ENCODE measurements at places on chromosomes 1 and 21.

- no peak for DNase-seq
These were observed 8.1 kb upstream of the TADA1 start for GRCh38 chr1:166884040-166884642.

DNA sequence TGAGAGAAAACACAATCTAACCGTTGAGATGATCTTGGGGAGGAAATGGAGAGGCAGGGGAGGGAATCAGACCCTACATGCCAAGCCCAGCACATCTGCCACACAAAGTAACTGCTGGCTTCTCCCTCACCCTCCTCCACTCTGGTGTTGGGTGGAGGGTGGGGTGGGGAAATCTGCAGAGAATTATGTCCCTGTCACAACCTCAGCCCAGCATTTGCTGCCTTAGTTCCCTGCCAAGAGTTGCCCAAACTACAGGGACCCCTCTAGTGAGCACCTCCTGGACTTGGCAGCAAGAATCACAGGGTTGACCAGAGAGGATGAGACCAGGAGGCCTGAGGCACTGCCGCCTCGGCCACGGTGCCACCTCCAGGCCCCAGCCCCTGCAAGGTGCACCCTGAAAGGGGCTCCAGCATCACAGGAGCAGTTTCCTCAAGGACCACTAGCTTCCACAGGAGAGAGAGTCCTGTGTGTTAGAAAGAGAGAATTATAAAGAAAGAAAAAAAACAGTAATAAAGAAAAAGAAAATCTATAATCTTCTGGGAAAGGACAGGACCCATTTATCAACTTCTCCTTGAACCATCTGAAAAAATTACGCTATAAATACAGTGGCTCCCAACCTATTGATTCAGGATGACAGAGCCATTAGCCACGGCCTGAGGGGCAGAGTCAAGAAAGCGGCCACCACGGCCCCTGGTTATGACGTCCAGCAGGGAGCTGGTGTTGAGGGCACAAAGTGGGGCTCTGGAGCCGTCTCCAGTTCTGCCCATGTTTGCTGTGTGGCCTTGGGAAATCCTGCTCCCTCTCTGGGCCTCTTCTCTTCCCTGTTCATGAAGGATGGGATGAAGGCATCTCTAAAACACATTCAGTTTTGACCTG lies 451.7 kb downstream of the MATN1 start:
- no peak for DNase-seq

DNA sequence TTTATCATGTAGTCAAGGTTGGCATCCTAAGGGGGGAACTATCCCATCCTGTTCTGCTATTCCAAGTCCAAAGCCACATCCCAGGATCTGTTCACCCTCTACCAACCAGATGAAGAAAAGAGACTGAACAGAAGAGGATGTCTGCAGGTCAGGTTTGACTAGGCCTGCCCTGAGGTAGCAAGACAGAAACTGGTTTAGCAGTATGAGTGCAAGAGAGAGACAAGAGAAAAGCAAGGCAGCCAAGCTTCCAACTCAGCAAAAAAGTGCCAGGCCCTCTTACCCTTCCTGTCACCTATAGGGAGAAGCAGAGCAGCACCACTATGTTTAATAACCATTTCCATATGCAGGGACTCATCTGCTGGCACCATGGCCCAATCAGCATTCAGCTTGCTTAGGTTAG lies 320.8 kb upstream of the DUSP10 start:
- no peak for DNase-seq

- DNase-seq: no peak
These were observed 15.2 kb upstream of the ALX3 start for GRCh38 chr1:110085671-110086070.

GRCh38 chr1:168469690-168470089 lies 74.1 kb downstream of the XCL2 start:
- peak; percentile 97 for DNase-seq

DNA sequence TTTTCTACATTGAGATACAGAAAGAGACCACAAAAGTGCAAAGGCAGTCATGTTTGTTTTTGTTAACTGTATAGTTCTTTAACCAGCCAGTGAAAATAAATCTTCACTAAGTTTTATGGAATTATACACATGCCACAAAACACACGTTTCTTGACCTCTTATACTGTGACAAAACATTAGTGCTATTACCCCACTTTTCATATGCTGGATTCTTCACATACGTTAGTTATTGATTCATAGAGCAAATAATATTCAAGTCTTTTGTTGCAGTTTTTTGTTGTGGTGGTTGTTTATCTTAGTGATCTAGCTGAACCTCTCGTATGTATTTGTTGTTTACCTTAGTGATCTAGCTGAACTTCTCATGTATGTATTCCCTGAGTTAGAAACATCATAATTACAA lies 28.0 kb downstream of the LYPLAL1 start:
- DNase-seq: no peak

- no peak for DNase-seq
These were observed 271.6 kb downstream of the TRABD2B start for GRCh38 chr1:47725511-47725991.

DNA sequence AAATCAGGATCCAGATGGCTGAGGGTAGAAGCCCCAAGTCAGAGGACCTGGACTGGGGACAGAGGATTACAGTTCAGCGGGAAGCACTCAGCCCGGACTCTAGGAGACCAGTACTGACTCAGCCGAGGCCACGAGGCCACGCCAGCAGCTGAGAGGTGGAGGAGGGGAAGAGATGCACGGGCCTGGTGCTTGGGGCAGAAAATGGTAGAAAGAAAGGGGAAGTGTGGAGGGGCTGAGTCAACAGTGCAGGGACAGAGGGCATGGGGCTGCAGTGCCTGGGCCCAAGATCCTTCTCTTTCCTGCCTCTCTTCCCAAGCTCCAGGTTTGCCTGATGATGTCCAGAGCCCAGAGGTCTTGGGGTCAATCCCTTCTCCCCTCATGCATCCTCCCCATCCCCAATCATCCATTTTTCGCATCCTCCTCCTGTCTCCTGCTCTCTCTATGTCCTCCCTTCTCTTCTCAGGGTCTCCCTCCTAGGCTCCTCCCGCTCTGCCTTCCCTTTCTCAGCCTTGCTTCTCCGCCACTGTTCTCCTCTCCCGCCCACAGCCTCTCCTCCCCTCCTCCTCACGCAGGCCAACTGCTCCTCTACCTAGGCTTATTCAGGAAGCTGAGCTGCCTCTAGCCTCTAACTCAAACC lies 7.7 kb downstream of the ARHGEF2 start:
- no peak for DNase-seq

- no peak for DNase-seq
These were observed 54.6 kb downstream of the TENT5C start for GRCh38 chr1:117660271-117660965.

GRCh38 chr1:152817309-152817708 lies 5.5 kb downstream of the LCE1B start:
- DNase-seq: no peak

DNA sequence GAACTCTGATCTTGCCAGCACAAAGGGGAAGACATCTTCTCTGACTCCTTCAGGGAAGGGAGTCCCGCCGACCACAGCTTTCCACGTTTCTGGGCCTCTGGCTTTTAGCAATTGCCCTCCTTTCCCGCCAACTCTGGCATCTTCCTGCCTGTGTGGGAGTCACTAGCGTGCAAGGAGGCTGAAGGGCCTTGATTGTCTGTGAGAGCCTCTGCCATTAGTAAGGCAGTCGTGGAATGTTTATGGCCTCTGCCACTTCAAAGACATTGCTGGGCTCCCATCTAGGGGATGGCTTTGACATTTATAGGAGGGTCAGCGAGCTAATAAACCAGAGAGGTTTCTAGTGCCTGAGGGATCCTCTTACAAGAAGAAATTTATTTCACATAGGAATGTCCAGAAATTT lies 14.3 kb upstream of the PROK1 start:
- DNase-seq: no peak

DNA sequence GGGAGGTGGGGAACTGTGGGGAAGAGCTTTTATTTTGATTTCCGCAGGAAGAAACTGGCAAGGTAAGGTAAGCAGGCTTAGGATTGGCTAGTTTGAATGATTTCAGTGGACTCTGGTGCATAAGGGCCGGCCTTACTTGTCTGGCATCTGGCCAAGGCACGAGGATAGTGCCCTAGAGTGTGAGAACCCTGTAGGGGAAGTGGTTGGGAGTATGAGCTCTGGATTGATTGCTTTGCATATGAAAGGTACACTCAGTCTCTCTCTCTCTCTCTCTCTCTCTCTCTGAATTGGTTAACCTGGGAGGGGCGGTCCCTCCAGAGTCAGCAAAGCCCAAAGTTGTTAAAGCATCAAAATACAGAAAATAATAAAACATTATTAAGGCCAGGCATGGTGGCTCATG lies 463.0 kb downstream of the SIPA1L2 start:
- no peak for DNase-seq

- DNase-seq: no peak
These were observed 42.4 kb downstream of the MEF2D start for GRCh38 chr1:156458181-156458503.

DNA sequence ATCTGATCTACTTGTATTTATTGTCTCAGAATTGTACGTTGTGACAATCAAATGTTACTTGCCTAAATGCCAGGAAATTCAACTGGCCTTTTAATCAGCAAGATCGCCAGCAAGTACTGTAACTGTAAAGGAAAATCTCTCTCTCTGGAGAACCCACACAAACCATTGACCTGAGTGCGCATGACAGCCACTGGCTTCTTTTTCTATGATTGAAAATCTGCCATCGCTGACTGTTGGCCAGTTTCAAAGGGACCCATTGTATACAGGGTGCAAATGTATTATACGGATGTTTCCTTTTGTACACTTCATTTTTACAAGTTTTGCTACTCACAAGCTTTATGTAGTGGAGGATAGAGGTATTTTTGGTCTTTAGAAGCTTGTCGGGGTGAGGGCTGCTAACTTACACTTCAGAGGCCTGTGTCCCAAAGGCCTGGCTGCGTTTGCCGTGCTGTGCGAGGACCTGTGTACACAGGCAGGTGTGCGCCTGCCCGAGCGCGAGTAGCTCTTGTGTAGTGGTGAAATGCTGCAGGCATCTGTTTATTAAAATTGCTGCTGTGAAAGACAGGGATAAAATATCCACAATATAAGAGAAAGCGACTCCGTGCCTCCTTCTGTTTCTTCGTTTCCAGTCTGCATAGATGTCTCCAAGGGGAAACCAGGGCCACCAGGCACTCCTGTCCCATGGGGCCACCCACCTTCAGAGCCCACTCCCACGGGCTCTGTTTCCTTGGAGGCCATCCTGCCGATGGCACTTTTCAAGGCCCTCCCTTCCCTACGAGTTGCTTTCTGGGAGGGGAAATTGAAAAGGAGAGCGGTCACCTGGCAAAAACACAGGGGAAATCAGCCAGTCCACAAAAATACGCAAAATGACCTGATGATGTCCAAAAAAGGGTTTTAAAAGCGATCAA lies 25.3 kb upstream of the TRAPPC10 start:
- DNase-seq: no peak

DNA sequence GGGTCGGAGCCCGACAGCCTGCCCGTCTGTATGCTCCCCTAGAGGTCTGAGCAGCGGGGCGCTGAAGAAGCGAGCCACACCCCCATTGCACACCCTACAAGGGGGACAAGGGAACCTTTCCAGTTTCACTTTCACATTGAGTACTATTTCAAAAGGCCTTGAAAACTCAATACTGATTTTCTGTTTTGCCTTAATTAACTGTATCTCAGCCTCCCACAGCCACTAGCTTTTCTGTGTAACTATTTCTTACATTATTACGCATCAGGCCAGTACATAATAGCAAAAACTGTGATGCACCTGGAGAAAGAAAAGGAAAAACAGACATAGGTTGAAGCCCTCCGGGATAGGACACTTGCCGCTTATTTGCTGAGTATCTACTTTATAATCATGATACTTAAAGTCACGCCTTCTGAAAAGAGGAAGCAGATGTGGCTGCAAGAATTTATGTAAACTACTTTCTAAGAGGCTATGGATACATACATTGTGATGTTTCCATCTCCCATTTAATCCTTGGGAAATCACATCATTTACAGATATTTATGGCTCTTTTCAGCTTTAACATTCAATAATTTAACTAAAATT lies 1719.5 kb downstream of the MRPL39 start:
- DNase-seq: no peak

DNA sequence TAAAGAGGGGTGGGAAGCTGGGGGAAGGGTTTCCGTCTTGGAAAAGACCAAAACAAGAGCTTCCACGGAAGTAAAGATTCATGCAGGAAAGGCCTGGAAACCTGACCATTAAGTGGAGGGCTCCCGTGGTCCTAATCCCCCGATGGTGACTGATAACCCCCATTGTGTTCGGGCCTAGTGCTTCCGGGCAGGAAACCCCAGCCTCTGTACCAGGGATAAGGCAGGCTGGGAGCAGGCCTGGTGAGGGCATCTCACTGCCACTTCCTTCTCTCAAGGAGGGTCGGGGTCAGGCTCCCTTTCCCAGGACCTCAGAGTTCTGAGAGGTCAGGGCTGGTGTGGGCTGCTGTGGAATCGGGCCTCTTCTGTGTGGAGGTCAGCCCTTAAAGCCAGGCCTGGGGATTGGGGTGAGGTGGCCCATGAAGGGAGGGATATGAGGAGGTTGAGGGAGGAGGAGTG lies 136.9 kb downstream of the CDC7 start:
- no peak for DNase-seq

GRCh38 chr21:16004086-16004485 lies 274.3 kb downstream of the USP25 start:
- no peak for DNase-seq

DNA sequence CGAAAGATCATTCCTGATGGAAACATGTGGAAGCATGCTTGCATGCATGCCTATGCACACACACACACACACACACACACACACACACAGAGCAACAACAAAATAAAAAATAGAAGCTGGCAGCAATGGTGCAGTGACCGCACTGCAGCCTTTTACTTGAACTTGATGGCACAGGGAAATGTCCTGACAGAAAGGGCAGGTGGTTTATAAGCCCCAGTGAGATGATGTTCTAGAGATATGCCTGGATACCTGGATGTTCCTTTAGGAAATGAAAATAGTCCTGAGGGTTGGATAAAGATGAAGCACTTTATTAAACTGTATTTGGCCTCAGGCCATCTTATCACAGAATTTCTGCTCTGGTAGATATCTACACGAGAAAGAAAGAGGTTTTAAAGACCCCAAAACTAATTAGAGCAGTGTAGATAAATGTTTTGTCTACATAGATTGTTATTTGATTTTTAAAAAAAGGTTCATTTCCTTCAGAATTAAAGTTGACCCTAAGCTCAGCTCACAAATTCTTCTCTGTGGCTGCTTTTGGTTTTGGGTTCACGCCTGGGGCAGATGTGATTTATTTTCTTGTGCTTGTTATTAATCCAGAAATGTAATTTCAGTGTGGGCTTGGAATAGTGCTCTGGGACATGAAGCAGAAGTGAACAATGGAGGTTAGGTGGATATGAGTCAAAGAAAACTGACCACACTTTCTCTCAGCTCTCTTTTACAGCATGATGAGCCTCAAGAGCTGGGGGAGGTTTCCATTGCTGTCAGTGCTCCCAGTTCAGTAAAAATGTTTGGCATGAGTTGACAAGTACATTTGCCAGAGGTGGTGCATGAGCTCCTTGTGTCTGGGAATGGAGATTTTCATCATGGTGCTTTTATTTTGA lies 22.9 kb downstream of the ADAM30 start:
- DNase-seq: no peak

GRCh38 chr21:28489162-28489561 lies 503.5 kb downstream of the LTN1 start:
- DNase-seq: no peak

- no peak for DNase-seq
These were observed 716.9 kb downstream of the ADGRL2 start for GRCh38 chr1:82517586-82517985.

- no peak for DNase-seq
These were observed 71.9 kb upstream of the KLHDC7A start for GRCh38 chr1:18408656-18409370.

- DNase-seq: no peak
These were observed 61.3 kb downstream of the NFASC start for GRCh38 chr1:204931768-204932572.

Data from HFF-Myc (cell line).